ENCODE measurements at places on chromosomes 6 and 20.

DNA sequence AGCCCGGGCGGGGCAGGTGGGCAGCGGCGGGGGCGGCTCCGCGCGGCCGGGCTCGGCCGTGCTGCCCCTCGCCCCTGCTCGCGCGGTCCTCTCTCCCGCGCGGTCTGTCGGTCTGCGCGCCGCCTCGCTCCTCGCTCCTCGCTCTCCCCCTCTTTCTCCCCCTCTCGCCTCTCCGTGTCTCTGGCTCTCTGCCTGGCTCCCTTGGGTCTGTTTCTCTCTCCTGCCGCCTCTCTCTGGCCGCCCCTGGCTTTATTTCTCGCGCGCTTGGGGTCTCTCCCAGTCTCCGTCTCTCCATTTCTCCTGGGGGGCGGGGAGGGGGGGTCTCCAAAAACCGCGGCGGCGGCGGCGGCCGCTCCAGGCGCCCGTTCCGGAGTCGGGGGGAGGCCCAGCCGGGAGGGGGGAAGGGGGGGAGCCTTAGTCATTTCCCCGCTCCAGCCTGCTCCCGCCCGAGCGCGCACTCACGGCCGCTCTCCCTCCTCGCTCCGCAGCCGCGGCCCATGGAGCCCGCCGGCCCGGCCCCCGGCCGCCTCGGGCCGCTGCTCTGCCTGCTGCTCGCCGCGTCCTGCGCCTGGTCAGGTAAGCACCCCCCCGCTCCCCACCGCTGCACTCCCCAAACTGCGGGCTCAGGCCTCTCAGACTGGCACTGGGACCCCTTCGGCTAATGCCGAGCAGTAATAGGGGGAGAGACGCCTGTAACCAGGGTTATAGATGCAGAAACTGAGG is at the start of gene SIRPA:
Gene SIRPA (plus strand): TSS at position 457 of the 723 bp plus-strand sequence. CDS start 41 bp downstream, at position 498.
- DNase-seq = no peak

DNA sequence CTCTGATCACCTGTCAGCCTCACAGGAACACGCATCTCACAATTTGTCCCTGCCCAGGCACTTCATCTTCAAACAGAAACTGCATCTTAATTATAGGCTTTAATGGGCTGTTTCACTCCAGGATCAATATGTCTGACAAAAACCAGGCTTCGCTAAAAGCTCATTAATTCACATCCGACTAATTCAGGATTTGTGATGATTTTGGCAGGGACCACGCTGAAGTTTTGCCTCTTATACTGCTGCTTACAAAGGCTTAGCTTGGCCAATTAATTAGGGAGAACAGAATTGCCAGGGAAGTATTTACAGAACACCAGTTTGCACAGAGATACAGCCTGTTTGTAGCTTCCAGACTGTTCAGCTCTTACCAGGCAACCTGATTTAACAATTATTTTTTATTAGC is 541.0 kb upstream of the SPTLC3 start:
- DNase-seq = no peak

GRCh38 chr6:153537422-153537821 is 406.3 kb upstream of the RGS17 start:
- no peak for DNase-seq

GRCh38 chr6:20868397-20869096 is 334.3 kb downstream of the CDKAL1 start:
- no peak for DNase-seq

- no peak for DNase-seq
These were observed 673 bp downstream of the MARCKS start for GRCh38 chr6:113857556-113858479.

DNA sequence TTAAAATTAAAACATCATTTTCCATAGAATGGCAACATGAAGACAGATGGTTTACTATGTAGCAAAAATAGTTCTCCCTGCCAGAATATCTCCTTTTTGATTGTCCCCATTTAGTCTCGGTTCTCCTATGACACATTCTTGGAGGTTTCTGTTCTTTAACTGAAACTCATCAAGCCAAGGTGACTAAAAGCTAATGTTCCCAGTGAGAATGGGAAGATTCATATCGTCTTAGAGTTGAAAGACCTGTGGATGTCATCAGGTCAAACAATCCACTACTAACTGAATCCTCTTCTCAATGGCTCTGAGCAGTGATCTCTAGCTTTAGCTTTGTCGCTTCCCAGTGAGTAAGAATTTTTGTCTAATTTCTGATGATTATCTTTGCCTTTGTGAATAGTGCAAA is 1.3 kb upstream of the DOK5 start:
- DNase-seq = no peak

Measured in HS-27A (cell line).